CD4-positive, alpha-beta T cell treated with Interleukin-4 for 4 hours (primary cell): ENCODE measurements at places on chromosomes 7 and 10.
A peak's percentile ranks its signal among the peaks of the same experiment; 100 is the strongest.

DNA sequence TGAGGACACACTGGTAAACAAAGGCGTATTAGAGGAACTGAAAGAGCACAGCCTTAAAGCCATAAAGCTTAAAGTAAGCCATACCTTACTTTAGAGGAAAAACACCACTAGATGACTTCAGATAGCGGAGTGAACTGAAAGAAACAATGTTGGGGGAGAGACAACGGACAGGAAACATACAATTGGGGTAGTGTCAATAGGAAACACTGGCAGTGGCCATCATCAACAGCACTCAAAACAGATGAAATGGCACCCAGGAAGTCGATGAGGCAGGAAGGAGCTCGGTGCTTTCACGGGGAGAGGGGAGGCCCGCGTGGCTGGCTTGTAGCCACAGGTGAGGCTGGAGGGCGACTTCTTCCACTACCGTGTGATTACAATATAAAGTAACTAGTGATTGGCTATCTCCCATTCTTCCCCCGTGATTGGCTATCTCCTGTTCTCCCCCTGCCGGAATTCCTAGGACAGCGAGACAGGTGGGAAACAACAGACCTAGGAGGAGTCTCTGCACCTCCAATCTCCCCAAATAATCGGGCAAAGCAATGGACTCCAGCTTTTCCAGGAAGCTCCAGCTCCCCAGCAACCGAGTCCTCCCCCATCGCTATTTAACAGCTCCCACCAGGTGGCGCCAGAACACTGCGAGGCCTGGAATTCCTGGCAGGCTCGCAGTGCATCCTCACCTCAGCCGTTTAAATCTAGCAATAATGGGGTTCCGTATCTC is 2.4 kb upstream of the TAS2R38 start:
- peak; percentile 42 for DNase-seq

- DNase-seq = no peak
Observed at GRCh38 chr7:151877911-151878835, 1.3 kb upstream of the PRKAG2 start.

DNA sequence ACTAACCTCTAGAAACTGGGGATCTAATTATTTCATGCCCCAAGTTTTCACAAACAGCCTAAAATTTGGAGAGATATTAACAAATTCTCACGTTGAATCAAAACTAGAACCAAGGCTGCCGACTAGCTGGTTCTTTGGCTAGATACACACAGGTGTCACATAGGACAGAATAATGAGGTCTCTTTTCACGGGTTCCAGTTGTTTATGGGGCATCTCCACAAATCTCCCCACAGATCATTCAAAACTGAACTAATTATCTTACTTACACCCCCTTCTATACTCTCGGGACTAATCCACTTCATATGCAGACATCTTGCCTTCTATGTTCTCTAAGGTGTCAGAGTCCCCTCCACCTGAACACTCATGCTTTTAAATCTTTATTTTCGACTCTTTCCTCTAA is 16.4 kb upstream of the OR2AE1 start:
- no peak for DNase-seq

- DNase-seq = no peak
Observed at GRCh38 chr10:58360412-58361004, 24.7 kb upstream of the TFAM start.

- no peak for DNase-seq
Observed at GRCh38 chr10:44818041-44818649, 93.0 kb upstream of the TMEM72 start.

- peak; percentile 6 for DNase-seq
Observed at GRCh38 chr10:114458955-114459354, 54.7 kb upstream of the AFAP1L2 start.
